ENCODE measurements at places on chromosomes 6 and 20. TPM values are rescaled to one million over a fixed set of nuclear protein-coding genes. Genes with fewer than 3 reads are reported as not detected.

DNA sequence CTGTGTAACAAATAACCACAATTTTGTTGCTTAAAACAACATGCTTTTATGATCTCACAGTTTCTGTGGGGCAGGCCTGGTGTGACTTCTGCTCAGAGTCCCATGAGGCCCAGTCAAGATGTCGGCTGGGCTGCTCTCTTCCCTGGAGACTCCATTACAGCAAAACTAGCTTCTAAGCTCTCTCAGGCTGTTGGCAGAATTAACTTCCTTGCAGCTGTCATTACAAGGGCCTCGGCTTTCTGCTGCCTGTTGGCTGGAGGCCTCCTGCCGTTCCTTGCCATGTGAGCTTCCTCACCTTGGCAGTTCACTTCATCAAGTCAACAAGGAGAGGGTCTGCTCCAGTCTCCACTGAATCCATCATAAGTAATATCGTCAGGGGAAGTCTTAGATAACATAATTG lies 659.2 kb downstream of the PRKN start:
- DNase-seq: no peak

GRCh38 chr6:11039040-11039439 lies 5.1 kb downstream of the ELOVL2 start:
- no peak for DNase-seq

DNA sequence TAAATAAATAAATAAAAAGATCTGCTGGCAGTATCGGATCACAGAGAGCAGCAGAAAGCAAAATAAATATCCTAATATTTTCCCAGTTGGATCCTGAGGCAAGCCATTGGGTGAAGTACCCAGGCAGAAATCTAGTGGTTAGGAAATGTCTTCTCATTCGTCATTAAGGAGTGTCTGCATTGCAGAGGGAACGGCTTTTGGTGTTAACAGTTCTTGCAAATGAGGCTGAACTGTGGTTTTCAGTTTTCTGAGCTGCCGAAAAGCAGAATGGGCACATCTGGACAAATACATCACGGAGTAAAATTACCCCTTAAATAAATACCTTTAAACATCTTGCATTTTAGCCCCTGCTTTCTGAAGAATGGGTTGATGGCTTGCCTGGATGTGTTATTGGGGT lies 82.3 kb upstream of the MPC1 start:
- peak; percentile 17 for DNase-seq

DNA sequence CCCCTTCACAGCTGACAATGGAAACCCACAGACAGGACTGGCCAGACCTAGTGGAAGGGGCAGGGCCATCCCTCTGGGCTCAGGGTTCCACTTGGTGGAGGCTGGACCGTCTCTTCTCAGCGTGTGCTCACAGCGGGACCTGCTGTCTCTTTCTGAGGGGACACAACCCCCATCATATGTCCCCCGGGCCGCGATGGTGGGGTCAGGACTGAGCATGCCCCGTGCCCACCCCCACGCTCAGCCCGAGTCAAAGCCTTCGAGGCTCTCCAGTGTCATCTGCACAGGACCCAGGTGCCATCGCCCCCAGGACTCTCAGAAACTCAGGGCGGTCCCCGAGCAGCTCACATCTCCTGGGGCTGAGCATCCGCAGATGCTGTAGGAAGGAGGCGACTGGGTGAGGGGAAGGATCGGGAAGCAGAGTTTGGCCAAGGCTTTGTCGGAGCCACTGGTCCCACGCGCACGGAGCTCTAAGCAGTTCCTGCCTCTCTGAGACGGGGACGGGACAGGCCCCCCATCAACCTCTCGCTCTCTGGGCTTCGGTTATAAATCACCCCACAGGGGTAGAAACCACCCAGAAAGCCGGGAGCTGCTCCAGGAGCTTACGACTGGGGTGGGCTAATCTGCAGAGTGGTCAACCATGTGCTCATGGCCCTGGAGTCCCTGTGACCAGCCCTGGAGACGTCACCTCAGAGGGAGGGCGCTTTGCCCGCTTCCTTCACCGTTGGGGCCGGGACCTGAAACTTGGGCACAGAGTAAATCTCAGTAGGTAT lies 183.4 kb upstream of the SULF2 start:
- no peak for DNase-seq

DNA sequence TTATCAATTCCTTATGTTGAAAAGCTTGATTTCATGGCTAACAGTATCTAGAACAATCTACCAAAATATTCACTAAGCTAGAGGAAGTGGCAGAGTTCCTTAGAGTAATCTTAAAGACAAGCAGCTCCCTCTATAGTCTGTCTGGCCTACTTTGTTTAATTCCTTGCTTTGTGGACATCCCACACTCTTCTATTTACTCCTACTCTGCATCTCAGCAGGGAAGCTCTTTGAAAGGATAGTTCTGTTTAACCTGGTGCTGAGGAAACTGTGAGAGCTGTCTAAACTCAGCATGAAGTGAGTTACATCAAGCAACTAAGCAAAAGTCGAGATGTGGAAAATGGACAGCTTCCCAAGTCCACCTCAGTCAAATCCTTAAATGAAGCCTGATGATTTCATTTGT lies 4.3 kb downstream of the REV3L start:
- no peak for DNase-seq

DNA sequence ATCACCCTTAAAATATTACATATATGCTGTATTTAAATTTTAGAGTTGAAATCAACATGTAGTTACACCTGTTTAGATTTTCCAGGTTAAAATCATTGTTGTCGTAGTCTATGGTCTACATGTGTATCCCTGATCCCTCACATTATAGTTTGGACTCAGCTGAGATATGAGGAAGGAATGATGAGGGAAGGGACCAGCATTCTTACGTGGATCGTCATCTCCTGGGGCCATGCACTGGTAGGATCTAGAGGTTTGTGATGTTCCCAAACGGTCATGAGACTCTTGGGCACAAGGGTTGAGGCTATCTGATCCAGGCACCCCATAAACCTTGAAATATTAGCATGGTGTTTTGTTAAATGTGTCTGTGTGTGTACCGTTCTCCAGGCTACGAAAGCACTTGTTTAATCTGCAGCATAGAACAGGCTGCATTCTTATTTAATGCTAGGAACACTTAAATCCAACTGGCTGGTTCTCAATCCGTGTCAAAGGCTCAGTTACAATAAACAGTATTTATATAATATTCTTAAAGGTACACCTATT lies 55.4 kb downstream of the IPCEF1 start:
- DNase-seq: no peak

- DNase-seq: peak; percentile 29
Observed at GRCh38 chr20:59435518-59435917, 135.1 kb downstream of the EDN3 start.

GRCh38 chr20:8155812-8156211 lies 23.7 kb downstream of the PLCB1 start:
- DNase-seq: no peak

DNA sequence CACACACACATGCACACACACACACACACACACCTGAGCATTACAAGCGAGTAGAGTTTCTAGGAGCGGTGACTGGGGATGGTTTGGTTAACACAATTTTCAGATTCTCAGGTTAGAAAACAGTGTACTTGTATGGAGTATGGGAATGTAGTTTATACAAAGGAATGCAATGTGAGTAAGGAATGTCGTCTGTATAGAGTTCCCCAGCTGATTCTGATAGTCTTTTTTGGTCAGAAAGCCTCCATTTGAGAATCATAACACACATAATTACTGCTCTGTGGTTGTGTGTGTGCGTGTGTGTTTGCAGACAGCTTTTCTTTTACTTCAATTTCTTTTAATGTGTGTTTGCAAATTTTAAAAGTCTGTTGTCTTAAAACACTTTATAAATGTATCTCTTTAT lies 93.2 kb downstream of the MYO6 start:
- no peak for DNase-seq

DNA sequence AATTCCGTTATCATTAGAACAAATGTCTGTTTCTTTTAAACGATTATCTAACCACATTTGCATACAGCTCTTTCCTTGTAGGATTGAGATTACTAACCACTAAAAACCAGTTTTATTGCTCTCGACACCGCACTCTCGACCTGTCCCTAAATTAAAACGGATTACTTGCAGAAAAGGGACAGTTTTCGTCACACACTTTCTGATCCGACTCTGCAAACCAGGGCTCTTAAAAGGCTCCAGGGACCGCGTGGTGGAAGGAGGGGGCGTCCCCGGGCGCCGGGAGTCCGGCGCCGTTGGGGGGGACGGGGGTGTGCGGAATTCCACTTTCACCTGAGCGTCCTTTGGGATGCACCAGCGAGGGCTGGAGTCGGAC lies 731 bp downstream of the MAK start:
- DNase-seq: no peak

DNA sequence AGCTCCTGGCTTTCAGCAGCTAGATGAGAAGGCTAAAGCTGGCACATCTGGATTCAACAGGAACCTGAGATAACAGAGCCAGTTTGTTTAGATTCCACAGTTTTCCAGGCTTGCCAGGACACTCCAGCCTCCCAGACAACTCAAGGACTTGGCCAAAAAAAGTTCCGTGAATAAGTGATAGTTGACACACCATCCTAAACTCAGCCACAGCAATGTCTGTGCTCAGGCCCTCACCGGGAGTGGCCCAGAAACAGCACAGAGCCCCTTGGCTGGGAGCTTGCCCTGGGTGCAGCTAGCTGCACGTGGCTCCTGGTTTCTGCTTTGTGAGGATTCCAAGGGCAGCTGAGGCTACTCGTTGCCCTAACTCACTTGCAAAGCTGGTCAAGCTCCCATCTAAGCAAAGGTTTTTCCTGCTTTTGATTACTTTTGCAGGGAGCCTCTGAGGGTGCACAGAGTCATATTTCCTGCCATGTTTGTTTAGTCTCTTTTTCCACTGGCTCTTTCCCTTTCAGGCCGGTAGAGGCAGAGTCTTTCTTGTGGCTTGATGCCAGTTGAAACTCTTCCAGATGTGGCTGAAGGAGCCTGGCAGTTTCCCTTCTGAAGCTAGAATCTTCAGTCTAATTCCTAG lies 118.3 kb upstream of the ECI2 start:
- DNase-seq: no peak

DNA sequence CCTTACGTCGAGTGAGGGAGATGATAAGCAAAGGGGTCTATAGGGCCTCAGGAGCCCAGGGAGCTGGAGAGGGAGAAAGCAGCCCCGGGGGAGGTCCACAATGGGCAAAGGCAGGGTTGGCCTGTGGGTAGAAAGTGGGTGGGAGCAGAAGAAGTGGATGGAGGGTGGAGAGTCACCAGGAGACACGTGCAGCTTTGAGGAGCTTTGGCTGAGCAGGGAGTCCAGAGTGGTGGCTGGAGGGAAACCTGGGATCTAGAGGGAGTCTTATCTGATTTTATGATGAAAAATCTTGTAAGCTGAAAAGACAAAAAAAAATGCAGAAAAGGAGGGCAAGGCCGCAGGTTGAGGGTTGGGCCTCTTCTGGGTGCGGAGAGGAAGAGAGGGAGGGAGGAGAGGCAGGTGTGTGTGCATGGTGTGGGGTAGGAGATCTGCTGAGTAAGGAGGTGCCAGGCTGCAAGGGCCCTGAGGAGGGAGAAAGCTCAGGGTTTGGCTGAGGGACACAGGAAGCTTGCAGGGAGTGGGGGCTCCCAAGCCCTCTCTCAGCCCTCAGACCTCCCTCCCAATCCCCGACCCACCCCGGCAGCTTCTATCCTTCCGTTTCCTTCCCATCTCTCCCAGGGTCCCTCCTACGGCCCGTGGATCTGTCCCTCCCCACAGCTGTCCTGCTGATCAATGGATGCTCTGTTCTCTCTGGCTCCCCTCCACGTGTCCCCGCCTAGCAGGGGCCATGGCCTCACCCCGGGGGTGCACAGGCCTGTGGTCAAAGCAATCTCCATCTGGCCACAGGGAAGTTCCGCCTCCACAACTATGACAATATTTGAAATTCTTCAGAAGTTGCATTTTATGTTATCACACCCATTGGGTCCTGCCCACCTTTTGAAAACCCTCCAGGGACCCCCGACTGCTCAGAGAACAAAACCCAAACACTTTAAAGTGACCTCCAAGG lies 17.1 kb upstream of the BPI start:
- no peak for DNase-seq

DNA sequence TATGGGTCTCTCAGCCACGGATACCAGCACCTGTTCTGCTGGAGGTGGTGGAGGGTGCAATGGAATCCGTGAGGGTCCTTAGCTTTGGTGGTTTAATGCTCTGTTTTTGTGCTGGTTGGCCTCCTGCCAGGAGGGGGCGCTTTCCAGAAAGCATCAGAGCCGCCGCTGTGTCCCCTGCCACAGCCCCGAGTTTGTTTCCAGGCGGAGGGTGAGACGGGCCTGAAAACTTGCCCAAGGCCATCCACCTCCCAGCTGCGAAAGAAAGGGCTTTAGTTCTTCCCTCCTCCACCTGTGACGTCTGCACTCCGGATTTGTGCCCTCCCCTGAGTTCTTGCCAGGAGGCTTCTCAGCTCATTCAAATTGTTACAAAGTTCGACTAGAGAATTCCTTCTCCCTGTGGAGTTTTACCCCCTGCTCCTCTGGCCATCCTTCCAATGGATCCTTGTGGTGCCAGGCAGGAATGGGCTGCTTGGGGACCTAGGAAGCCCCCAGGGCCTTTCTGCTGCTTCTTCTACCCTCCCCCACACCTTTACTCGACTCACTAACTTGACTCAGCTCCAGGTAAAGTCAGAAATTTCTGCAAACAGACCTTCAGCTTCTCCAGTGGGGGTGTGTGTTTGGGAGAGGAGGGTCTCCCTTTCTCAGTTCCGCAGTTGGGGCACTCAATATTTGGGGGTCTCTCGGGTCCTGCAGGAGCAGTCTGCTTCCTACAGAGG lies 873.7 kb downstream of the KIF16B start:
- DNase-seq: no peak

DNA sequence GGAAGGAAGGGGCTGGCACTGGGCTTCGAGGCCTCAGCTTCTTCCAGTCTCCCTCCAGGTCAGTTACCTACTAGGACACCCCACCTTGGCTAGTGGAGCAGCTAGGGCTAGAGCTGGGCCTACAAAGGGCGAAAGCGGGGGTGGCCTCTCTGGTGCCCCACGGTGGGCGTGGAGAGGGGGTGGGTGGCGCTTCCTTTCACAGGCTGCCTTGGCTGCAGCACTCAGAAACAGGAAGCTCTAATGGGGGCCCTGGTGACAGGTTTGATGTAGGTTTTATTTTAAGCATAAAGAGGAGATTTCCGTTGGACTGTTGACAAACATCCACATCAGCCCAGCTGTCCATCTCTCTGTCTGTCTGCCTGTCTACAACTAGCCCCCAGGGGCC lies 13.4 kb downstream of the FAM110A start:
- no peak for DNase-seq

DNA sequence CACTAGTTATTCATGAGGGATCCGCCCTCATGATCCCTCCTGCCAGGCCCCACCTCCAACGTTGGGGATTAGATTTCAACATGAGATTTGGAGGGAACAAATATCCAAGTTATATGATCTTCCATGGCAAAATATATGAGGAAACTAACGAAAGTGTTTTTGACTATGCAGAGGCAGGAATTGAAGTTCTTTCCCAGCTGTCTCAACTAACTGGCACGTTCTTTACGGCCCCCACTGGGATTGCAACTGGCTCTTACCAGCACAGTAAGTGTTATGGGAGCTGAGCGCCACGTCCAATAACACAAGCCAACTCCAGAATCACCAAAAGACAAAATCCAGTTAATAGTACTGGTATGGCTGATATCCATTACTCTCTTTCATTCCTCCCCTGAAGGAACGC lies 66.6 kb downstream of the ECT2L start:
- DNase-seq: no peak

The EDN3 gene
- not detected for total RNA-seq

The GGTLC1 gene
- not detected for total RNA-seq

The PLEKHG1 gene
- total RNA-seq: 19.5 TPM

The SYTL3 gene
- 5.7 TPM for total RNA-seq

The SLC4A11 gene
- total RNA-seq: 0.35 TPM

The SOX12 gene
- total RNA-seq: 10.6 TPM

The PCMTD2 gene
- 46.9 TPM for total RNA-seq

The ADGB gene
- not detected for total RNA-seq

The ZNF391 gene
- total RNA-seq: 0.62 TPM

The OR12D3 gene
- not detected for total RNA-seq

The AK9 gene
- 8.3 TPM for total RNA-seq

The TMEM200A gene
- total RNA-seq: 0.59 TPM

All from cardiac septum (tissue), 1 donor.